GM18507 (cell line): ENCODE measurements at places on chromosomes 12 and 14.

- no peak for DNase-seq
Observed at GRCh38 chr14:56216626-56217379, 98.6 kb downstream of the PELI2 start.

- no peak for DNase-seq
Observed at GRCh38 chr12:53476769-53477209, 22.5 kb downstream of the MAP3K12 start.

GRCh38 chr12:49667325-49668090 lies 39.7 kb downstream of the FMNL3 start:
- no peak for DNase-seq

DNA sequence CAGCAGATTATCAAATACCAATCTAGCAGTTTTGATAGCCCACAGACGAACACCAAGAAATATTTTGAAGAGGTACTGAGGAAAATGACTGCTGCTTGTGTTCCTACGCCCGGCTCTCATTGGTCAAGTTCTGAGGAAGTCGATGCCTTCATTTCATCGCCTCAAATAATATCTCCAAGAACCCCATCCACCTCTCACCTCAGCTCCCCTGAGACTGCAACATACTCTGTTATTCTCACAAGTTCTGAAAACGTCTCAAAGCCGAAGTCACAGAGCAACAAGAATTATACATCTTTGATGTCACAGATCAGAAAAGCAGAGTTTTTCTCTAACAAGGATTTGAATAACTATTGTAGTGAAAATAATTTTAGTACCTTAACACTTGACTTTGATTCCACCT lies 55.5 kb upstream of the BCAT1 start:
- no peak for DNase-seq

- DNase-seq = no peak
Observed at GRCh38 chr14:77128414-77128891, 13.1 kb downstream of the ZDHHC22 start.

DNA sequence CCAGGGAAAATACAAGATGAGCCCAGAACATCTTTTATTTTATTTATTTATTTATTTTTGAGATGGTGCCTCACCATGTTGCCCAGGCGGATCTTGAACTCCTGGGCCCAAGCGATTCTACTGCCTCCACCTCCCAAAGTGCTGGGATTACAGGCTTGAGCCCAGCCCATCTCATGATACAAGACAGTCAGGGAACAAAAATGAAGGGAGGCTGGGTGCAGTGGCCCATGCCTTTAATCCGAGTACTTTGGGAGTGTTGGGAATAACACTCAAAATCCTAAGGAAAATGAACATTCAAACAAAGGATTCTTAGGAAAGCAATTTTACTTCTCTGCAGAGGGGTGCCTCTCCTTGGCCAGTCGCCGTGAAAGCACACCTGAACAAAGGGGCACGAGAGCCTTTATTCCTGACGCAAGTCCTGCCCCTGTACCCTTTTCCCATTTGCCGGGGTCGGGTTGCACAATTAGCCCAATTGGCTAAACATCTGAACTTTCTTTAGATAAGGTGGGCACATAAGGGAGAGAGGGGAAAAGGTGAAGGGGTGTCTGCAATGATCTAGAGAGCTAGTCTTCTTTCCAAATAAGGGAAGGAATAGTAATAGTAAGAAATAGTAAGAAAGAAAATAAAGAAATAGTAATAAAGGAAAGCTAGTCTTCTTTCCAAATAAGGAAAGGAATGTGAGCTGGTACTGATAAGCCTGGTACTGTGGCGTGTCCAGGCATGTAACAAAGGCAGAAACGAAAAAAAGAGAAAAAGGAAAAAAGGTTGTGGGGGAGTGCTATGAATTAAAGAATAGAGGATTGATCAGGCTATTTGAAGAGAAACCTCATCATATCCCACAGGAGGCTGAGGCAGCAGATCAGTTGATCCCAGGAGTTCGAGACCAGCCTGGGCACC lies 13.4 kb downstream of the NCAPD2 start:
- DNase-seq = no peak

- DNase-seq = peak; percentile 23
Observed at GRCh38 chr12:62466018-62466593, 520 bp upstream of the MON2 start.
